ENCODE measurements at places on chromosomes 3 and 15.

- DNase-seq, result no peak
These were observed 68.1 kb upstream of the CGNL1 start for GRCh38 chr15:57308170-57308545.

DNA sequence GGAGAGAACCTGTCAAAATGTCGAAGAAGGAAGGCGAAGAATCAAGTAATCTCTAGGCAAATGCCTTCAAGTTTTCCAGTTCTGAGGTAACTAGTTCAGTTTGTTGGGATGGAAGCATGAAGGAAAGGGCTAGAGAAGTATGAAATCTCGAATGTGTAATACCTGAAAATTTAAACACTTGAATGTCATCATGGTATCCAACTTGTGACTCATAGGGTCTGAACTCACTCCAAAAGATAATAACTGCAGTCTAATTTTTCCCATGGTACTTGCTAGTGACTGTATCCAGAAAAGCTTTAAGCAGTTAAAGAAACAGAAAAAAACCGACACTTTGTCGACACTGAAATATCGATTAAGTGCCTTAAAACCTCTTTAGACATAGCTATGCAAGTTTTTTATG is 102.9 kb upstream of the CHRM5 start:
- DNase-seq, result no peak

GRCh38 chr3:193773266-193774220 is 180.5 kb downstream of the OPA1 start:
- DNase-seq, result no peak

DNA sequence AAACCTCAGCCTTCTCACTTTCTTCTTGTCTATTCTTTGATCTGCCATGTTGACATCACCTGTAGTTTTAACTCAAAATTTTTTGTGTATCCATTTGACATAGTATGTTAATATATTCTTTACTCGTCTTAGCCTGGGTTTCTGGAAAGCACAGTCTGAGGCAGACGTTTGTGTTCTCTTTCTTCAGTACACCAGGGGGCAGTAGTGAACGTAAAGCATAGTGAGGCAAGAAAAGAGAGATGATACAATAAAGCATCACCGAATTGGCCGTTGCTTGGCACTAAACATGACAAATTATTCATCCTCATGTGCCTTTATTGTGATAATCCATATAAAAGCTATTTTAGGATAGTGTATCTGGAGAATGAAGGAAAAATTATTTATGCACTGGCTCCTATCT is 141.0 kb upstream of the MYRIP start:
- no peak for DNase-seq

GRCh38 chr3:53764026-53764775 is 82.0 kb downstream of the CHDH start:
- DNase-seq, result no peak

DNA sequence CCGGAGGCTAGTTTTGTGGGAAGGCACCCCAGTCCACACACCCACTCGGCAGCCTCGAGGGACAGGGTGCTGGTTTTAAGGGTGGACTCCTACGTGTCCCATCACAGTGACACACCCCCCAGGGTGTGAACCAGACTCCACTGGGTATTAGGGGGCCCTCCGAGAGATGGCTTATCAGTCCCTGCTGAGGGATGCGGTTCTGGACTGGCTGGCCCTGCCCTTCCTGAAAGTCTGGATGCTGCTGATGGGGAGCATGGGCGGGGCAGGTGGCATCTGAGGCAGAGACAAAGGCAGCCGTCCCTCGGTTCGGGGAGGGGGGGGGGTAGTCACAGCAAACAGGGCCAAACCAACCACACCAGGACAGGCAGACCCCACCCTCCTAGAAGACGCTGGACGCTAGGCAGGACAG is 939 bp upstream of the ULK3 start:
- DNase-seq, result peak; percentile 69

DNA sequence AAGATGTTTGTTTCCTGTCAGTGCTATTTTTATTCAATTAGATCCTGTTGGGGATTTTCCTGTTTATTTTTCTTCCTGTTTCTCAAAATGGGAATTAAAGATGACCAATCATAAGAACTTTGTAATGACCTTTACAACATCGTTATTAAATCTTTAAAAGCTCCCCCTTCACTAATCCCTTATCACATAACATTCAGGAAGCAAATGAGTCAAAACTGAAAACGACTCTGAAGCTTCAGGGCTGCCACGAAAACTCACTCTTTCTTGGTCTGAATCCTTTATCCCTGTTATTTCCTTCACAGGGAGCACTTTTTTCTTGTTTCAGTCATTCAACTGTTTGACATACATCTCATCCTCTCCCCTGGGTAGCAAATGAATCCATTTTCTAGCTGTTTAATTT is 75.8 kb upstream of the MB21D2 start:
- DNase-seq, result no peak

- no peak for DNase-seq
These were observed 36.1 kb upstream of the PLSCR5 start for GRCh38 chr3:146640955-146641867.

- no peak for DNase-seq
These were observed 355.8 kb upstream of the SATB1 start for GRCh38 chr3:18780959-18781358.

DNA sequence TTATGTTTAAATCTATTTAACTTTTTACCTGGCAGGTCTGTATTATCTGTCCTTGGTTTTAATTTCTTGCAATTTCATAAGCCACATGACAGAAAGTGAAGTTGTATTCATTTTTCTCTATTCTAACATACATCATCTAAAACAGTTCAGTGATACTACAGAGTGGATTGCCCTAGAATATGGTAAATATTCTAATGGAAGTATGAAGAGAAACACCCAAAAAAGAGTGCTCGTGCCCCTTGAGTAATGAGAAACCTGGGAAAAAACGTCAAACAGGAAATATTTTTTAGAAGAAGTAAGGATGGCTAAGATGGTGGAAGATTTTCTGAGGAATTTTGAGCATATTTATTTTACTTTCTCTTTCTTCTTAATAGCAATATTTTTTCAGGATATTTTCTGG is 261.1 kb upstream of the CBLB start:
- no peak for DNase-seq

DNA sequence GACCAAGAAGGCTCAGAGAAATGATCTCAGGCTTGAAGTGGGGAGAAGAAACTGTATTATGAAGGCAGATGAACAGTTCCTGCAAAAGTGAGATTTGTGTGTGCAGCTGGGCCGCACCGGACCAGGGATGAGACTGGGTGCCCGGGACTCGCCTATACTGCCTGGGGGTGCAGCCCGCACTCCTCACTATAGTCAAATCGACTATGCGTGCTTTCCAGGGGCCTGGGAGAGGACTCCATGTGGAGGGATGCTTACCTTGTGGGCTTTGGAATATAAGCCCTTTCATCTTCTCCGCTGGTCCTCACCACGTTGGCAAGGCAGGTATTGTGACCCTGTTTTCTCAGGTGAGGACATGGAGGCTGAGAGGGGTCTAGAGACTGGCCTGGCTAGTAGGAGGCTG is 32.9 kb upstream of the APOD start:
- peak; percentile 45 for DNase-seq

GRCh38 chr3:150238048-150238802 is 169.9 kb upstream of the TSC22D2 start:
- DNase-seq, result no peak

DNA sequence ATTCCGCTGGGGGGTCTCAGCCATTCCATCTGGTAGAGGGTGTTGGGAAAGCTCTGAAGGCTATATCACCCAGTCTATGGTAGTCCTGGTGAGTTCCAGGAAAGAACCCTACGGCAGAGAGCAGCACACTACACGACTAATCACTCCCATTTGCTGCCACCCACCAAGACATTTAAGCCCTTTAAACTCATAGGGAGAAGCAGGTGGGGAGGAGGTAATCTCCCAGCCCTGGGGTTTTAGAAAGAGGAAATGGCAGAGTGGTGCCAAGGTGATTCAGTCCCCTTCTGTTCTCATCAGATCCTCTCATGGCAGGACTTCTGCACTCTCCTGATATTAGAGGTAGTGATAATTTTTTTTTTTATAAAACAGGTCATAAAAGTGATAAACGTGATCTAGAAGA is 10.6 kb upstream of the VWA5B2 start:
- no peak for DNase-seq

- DNase-seq, result no peak
These were observed 7.6 kb downstream of the SLC27A2 start for GRCh38 chr15:50189633-50190032.

DNA sequence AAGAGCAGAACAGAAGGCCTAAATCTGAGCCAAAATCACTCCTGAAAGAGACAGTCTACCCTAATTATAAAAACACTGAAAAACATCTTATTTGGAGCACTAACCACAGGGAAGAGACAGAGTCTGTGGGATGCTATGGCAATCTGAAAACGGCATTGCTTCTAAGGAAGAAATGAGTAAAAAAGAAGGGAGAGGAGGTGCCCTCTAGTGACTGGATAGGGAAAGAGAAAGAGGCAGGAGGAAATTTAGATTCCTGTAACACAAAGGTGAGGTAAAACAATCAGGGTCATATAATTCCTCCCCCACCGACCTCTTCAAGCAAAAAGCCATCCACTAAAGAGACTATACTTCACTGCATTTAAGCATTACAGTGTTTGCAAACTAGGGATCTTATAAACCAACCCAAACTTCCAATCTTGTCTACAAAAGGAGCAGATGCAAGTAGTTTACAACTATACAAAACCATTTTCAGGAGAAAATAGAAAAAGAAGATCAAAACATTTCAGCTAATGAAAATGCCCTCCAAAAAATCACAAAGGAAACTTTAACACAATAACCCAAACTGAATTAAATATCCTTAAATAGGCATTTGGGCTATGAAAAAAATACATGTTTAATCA is 32.6 kb downstream of the HACD2 start:
- peak; percentile 56 for DNase-seq

GRCh38 chr3:148707601-148708380 is 10.1 kb downstream of the AGTR1 start:
- no peak for DNase-seq

DNA sequence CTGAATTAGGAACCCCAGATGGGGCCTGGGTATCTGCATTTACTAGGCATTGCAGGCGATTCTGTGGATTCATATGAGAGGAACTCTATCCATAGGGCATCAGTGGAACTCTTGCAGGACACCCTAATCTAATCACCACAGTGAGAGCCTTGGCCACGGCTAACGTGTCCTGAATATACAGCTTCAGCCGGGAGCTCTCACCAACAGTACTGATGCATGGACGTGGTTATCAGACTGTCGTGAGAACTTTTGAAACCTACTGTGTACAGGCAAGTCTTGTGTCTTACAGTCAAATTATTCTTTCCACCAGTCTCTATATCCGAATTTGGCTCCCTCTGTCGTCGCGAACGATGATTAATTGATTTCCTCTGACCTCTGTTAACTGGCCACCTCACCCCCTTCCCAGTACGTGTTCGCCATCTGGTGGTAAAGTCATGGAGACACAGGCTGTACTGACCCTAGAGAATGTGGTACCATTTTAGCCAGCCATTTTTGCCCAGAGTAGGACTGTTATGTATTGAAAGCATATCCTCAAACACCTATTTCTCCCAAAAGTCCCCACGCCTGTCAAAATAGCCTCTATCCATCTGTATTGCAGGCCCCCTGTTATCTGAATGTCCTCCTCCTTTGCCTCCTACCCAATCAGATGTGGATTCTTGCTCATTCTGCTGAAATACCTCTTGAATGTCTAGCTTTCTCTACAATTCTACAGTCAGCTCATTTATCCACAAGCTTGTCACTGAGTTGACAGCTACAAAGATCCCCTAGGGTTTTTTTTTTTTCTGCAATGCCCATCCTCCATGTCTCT is 39.7 kb downstream of the GLDN start:
- peak; percentile 85 for DNase-seq

DNA sequence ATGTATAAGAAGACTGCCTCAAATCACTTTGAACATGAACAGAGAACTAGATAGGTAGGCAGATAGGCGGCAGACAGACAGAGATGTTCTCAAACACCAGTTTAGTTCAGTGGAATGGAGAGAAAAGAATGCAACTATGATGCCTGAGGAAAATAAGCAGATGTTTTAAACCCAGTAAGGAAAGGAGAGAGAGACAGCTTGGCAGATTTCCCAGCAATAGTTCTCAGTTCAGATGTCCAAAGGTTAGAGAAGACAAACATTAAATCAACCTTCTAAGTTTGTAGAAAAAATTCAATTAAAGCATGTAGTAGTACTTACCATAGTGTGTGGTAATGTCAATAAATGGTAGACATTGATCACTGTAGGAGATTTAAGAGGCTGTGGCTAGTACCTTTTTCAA is 209.6 kb upstream of the PFN2 start:
- no peak for DNase-seq

DNA sequence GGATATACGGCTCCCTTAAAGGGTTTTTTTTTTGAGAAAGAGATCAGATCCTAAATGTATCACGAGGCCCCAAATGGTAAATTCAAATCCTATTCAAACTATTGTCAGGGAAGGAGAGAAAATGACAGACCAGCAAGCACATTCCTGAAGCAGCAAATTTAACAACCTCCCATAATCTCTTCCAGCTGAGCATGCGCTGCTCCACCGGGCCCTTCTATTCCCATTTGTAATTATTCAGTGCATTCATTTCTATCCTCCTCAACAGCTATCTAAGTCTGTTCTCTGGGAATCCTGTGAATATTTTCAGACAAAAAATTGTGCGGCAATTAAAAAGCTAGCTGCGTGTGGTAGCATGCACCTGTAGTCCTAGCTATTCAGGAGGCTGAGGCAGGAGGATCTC is 43.2 kb downstream of the MAGI1 start:
- DNase-seq, result no peak
